Foreskin fibroblast (primary cell): ENCODE measurements at places on chromosomes 5 and 9.

DNA sequence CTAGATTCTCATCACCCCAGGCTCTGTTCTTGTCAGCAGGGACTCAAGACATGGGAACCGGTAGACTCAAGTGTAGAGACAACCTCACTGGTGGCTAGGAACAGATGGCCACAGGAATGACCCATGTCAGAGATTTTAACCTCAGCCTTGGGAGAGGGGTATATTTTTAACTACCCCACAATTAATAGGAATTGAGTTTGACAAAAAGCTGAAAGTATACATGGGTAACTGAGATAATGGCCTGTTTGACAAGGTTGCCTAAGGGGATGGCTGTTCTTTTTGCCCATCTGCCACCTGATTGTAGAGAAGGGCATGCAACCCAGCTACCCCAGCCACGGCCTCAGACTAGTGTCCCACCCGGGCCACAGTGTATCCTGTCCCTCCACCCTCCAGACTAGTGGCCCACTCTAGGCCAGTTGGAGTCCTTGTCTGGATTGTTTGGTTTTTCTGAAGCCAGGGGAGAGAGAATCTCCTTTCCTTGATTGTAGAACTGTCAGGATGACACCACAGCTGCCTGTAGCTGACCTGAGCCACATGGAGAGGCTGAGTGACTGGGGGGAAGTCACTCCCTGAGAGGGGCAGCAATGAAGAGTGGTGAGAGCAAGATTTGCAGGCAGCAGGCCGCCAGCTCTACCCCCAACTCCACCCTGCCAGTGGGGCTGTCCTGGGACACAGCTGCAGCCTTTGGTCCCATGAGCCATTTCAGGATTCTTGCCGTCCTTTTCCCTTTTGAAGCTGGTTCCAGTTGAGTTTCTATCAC lies 14.6 kb upstream of the ANGPTL2 start:
- DNase-seq = no peak

GRCh38 chr5:98872674-98873073 lies 56.1 kb downstream of the CHD1 start:
- DNase-seq = peak; percentile 34

DNA sequence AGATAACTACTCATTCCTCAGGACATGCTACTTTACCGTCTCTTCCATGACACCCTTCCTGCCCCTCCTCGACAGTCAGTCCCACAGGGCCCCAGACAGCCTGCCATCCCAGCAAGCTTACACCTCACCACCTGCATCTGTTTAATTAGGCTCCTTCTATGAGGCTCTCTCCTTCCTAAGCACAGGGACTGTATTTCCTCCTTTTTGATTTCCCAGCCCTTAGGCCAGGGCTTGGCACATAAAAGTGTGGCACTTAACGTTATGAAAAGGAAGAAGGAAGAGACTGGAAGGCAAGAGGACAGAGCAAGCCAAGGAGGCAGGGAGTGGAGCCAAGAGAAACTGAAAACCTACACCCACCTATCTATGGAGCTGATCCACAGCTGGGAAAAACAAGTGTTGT lies 146.8 kb downstream of the SIL1 start:
- no peak for DNase-seq

DNA sequence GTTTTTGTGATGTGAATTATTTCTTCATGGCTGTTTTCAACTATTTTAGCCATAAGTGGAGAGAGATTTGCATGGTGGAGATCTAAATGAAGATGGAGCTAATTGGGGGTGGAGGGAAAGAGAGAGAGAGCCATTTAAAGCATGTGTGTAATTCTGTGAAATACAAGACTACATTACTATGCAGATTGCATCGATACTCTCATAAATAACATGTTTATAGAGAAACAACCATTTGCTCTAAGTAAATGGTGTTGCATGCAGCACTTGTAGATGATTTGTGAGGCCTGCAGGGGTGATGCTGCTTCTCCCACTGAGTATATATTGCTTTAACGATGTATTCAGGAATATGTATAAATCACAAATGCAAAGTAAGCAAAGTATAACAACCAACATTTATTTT lies 270.2 kb upstream of the RIOK2 start:
- no peak for DNase-seq

GRCh38 chr5:88452820-88453219 lies 184.2 kb upstream of the TMEM161B start:
- DNase-seq = no peak

DNA sequence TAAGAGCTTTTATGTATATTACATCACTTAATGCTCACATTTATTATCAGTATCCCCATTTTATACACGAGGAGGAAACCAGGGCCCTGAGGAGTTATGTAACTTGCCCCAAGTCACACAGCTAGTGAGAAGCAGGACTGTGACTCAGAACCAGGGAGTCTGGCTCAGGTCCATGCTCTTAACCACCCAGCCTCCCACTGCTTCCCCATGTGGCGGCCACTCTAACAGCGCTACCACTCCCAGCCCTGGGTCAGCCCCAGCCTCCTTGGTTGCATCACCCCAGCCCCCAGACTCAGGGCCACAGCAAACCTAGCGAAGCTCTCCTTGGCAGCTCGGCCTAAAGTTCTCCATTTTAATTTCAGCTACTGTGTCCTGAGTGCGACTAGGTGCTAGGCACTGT lies 159.1 kb downstream of the PAX5 start:
- DNase-seq = peak; percentile 6

DNA sequence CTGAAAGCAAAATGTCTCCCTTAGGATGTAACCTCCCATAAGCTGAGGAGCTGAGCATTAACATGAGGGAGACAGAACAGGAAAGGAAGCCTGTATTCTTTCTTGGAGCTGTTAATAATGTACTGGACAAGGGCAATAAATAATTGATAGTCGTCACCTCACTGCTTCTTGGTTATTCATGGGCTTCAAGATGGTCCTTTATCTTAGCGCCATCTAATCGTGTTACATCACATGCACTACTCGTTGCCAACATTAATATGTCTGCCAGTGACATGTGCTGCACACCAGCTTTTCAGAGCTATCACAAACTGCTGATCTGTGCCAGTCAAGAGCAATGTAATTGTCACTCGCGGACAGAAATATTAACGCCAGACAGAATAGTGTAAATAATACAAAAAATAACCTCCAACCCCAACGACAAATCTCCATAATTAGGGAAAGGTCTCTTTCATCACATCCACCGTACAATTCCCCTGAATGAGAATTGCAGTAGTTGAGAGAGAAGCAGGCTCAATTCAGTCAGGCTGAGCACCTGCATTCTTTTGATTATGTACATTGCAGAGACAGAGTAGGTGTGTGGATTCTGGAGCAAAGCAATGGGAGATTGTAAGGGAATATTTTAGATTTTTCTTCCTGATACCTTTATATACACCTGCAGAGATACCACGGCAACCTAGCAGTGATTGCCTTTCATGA lies 267.1 kb downstream of the SPATA31D1 start:
- no peak for DNase-seq

- DNase-seq = peak; percentile 54
Observed at GRCh38 chr9:18890372-18890771, 142.6 kb downstream of the SAXO1 start.

DNA sequence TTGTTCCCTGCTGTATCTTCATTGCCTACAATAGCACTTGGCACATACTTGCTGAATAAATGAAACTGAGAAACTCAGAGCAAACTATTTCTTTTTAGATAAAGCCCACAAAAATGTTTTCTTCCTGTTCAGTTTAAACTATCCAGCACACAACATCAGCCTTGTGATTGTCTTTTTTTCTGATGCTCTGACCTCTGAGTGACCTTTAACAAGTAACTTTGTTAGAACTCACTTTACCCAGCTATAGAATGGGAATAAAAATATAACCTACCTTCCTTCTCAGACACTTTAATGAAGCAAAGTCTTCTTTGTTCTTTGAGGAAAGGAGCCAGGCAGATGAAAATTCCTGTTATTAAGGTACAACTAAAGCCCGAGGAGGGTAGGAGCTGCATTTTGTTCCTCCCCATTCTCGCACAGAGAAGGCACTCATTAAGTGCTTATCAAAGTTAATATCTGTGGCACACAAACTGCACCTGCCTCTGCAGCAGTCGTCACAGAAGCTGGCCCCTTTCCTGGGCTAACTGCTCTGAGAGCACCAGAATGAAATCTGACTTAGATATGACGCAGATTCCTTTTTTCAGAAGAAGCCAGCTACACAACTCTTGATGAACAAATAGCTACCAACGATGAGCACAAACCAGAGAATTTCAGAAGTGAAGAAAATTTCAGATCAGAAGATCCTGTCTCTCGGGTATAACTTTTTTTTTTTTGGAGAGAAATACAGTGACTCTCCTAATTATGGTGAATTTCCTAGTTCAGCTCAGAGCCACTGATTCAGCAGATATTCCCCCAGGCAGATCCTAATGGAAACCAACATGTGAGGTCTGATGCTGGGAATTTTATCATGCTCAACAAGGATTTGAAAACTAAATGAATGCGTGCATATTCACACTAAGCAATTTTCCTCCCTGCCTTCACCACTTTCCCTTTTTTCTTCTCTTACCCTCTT lies 31.0 kb upstream of the NR3C1 start:
- DNase-seq = no peak

DNA sequence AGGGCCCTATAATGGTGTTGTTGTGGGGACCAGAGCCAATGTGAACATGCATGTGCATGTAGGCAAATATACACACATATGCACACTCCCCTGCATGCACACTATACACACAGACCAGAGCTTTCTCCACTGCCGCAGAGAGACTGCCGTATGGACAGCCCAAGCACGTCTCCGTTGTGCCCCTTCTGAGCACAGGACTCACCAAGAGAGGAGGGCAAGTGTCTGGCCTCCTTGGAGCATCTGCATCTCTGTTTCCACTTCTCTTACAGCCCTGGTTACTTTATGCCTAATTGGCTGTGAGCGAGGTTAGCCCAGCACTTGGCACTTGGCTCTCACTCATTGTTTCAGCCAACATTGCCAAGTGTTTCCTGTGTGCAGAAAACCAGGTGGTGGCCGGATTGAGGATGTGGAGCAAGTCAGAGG lies 30.4 kb downstream of the CSF2 start:
- no peak for DNase-seq

GRCh38 chr5:15387931-15388524 lies 112.0 kb upstream of the FBXL7 start:
- DNase-seq = no peak

GRCh38 chr9:134839455-134840125 lies 41.0 kb upstream of the FCN2 start:
- DNase-seq = no peak

- no peak for DNase-seq
Observed at GRCh38 chr5:67305913-67306710, 109.5 kb upstream of the CD180 start.

DNA sequence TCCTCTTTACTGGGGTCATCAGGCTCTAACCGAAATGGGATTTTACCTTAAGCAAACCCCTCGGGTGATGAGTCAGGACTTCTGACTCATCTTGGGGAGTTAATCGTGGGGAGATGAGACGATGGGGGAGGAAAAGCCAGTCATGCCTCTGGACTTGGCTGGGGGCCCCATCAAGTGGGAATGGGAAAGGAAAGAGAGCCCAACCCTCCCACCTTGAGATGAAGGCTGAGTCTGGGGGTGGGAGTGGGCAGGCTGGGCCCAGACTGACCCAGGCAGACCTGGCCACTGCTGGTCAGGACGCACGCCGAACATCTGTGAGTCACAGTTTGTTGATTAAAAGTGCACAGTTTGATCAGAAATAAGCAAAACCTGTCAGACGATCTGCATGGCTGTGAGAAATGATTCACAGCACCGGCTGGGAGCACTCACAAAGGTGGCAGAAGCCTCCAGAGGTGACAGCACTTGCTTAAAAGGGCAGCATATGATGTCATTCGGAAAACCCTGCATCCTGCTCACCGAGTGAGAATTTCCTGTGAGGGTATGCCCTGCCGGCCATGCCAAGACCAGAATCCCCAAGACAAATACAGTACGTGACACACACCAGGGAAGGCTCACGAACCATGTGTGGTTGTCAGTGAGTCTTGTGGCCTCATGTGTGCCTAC lies 50.0 kb upstream of the SLC25A51 start:
- DNase-seq = peak; percentile 98

DNA sequence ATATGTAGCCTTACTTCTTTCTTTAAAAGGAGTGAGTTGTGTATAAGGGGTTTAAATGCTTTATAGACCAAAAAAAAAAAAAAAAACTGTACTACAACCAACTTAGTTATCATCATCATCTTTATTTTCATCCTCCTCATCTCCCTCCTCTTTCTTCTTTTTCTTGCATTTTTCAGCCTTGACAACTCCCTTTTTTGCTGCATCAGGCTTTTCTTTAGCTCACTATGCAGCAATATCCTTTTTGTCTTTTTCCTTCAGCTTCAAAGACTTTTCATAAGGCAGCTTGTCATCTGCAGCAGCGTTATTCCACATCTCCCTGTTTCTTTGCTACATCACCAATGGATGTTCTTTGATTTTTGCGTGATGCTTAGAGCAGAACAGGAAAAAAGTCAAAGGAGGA lies 526.0 kb downstream of the ZNF608 start:
- DNase-seq = no peak

DNA sequence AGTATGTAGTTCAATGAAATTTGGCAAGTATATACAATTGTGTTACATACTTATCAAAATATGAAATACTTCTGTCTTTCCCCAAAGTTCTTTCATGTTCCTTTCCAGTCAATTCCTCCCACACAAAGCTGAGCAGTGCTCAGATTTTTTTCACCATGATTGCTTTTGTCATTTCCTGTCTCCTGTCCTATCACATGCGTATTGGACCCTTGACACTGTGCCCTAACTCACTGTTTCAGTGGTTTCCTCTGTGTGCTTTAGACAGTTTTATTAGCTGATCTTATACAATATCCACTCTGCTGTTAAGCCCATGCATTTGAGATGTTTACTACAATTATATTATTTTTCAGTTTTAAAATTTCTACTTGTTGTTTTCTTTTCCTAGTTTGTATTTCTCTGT lies 463.6 kb upstream of the MEF2C start:
- DNase-seq = no peak

GRCh38 chr5:14143546-14143840 lies 351 bp downstream of the TRIO start:
- no peak for DNase-seq
